ENCODE measurements at places on chromosomes 16 and 17.

DNA sequence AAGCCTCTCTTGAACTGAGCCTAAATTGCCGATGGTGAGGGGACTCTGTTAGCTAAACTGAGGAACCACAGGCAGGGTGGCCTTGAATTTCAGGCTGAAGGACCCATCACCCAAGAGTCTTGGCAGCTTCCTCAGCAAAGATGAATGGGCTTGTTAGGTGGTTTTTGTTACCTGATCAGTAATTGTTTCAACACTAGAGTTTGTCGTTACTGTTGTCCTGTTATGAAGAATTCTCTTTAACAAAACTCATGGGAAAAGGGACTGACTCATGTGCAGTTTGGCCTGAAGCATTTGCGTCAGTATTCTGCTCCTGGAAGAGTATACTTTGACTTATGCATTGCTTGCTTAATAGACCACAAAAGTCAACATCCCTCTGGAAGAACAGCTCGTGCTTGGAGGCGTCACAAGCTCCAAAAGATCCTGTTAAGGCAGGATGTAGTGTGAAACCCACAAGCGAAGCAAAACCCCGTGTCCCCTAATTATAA, 206.0 kb downstream of the IRX3 start:
- no peak for DNase-seq

DNA sequence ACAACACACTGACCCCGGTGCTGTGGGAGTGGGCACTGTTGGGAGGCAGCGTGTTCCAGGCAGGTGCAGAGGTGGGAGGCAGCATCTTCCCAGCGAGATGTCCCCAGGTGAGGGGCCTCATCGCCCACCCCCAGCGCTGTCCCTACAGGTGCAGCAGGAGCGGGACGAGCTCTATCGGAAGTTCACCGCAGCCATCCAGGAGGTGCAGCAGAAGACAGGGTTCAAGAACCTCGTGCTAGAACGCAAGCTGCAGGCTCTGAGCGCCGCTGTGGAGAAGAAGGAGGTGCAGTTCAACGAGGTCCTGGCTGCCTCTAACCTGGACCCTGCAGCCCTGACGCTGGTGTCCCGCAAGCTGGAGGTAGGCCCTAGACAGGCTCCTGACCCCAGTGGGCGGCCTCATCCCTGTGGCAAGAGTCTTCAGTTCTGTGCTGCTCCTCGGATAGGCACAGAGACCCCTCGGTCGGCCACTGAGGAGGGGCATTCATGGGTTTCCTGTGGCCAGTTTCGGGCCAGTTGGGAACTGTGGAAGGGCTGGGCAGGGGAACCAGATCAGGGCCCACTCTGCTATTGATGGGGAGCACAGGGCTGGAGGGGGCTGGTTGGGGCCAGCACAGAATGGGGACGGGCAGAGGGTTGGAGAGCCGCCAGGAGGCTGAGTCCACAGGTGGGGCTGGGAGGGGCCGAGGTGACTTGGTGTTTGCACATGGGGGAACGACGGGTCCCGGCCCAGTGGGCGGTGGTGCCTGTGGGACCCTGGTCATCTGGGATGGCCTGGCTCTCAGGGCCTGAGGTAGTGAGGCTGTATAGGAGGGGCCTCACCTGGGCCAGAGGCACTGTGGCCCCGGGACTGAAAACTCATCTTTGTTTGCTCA, 21.1 kb upstream of the DBNDD1 start:
- DNase-seq, result no peak

- no peak for DNase-seq
Measured at GRCh38 chr17:40454613-40454995, 11.4 kb downstream of the IGFBP4 start.

DNA sequence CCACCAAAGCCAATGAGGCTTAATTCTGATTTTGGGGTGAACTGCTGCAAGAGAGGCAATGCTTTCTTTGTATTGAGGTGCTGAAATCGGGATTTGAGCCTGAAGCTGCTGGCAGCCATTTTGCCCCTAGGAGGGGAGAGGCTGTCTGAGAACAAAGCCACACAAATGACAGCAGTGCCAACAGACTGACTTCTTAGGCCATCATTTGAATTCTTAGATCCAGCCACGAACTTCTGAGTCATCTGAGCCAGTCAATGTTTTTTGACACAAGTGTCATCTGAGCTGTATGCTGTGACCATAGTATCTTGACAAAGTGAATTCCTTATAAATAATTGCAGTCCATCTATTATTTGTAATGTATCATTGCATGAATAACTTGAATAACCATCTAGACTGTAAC, 29.0 kb downstream of the HYDIN start:
- no peak for DNase-seq

DNA sequence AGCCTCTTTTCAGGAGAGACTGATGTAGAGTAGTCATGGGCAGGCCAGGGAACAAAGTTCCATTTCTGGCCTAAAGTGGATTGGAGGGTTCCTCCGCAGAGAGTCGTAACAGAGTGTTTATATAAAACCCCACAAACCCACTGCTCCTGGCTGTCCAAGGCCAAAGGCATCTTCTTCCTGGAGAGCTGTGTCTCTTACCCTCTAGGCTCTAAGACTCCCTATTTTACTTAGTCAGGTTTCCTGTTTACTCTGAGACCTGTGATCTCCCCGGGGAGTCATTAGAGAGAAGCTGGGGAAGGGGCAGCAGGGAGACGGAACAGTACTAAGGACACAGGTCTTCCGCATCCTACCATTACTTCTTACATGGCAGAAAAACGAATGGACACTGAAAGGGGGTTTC, 69.5 kb downstream of the HIC1 start:
- no peak for DNase-seq

DNA sequence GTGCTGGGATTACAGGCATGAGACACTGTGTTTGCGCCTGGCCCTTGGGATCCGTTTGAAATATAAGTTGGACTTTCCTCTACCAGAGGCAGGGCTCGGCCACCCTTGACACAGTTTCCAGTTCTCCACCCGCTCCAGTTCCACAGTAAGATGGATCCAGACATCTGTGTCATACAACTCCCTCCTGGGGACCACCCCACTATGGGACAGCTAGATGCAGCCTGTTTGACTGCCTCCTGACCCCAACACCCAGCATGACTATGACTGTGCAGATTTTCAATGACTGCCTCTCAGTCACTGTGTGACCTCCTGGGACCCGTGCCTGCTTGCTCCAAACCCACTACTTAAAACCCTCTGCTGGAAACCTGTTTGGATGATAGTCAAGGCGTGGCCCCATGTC, 166.7 kb downstream of the IRF8 start:
- no peak for DNase-seq

GRCh38 chr17:862582-862981, 80.4 kb downstream of the MRM3 start:
- DNase-seq, result no peak

GRCh38 chr17:80389011-80389995, 25.7 kb upstream of the ENDOV start:
- DNase-seq, result no peak

DNA sequence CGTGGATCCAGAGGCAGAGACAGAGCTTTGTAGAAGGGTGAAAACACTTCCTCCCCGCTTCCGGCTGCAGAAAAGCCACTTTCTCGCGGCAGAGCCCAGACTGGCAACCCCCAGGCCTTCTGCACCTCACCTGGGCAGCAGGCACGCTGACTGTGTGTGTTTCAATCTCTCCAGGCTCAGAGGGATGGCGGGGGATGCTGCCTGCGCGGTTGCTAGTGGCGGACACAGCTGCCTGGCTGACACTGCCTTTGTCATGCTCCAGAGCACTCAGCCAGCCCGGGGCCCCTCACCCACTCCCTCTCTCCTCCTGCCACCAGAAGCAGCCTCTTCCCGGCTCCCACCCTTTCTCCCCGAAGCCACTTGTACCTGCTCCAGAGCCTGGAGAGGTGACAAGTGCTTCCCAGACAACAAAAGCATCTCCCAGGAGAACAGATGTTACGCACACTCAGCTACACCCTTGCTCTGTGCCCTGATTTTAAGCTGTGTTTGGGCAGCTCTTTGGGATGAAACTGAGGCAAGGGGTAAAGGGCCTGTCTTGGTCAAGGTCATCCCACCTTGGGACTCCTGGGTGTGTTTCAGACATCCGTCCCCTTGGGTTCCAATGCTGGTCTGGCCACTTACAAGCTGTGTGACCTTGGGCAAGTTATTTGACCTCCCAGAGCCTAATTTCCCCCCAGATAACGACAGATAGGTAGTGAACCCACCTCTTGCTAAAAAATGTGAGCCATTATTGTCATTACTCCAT, 9.2 kb upstream of the GLIS2 start:
- no peak for DNase-seq

DNA sequence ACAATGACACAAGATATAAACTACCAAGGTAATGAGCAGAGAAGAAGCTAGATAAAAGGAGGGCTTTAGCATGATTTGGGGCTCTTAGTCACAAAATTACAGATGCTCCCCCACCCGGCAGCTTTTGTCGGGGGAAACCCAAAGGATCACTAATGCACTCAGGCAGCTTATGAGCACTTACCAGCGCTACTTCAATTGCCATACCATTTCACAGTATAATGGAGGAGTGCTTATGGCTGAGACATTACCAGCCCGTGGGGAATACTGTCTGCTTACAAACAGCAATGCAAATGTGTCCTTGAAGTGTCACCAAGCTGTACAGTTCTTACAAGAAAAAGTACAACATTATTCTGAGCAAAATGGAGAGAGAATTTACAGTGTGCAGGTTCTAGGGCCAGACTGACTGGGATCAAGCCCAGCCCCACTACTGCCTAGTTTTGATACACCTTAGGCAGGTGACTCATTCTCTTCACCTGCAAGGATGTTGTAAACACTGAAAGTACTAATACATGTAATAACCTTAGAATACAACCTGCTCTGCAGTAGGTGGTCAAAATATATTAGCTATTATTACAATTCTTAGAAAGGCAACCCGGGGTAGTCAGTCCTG, 16.3 kb downstream of the ANKFY1 start:
- no peak for DNase-seq

GRCh38 chr17:13885953-13886889, 183.1 kb upstream of the COX10 start:
- no peak for DNase-seq

DNA sequence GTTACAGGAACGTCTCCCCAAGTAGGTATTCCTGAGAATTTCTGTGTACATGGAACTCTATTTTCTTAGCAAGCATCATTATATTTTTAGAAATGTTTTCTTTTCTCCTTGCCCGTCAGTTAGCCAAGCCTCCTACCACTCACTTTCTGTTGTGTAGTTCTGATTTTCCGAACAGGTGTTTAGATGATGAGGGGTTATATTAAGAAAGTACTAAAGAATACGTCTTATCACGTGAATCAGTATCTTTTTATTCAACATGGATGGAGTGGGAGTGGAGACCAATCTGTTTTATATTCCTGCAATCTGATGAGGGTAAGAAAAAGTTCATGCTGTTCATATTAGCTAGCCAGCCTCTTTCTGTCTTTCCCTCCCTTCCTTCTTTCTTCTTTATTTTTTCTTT, 29.4 kb downstream of the MSI2 start:
- DNase-seq, result no peak

DNA sequence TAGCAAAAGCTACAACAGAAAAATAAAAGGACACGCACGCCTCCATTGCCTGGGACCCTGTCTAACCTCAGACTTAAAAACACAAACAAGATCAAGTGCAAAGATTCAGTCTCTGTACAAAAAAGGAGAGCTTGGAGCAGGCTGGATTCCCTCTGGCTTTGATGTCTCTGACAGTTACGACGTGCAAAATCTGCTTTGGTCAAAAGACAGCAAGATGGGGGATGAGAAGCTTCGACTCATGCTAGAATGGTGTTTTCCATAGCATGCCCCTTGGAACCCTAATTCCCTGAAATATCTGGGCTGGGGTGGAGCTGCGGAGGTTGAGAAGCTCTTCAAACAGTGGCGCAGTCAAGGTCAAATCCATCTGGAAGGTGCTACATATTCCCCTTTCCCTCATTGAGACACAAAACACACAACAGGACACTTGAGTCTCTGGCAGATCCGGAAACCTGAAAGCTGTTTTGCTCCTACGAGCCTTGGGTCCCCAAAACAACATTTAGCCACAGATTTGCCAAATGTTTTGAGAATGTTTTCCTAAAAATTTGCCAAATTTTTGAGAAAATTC, 9.1 kb downstream of the MYH11 start:
- no peak for DNase-seq

DNA sequence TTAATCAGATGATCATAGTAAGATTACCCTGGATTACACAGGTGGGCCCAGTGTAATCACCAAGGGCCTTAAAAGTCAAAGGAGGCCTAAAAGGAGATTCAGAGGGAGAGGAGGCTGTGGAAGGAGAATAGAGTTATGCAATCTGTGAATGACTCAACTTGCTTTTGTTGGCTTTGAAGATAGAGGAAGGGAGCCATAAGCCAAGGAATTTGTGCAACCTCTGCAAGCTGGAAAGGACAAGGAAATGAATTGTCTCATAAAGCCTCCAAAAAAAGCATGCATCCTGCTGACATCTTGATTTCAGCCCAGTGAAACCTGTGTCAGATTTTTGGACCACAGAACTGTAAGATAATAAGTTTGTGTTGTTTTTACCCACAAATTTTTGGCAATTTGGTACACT, 109.6 kb downstream of the CNTNAP4 start:
- no peak for DNase-seq

DNA sequence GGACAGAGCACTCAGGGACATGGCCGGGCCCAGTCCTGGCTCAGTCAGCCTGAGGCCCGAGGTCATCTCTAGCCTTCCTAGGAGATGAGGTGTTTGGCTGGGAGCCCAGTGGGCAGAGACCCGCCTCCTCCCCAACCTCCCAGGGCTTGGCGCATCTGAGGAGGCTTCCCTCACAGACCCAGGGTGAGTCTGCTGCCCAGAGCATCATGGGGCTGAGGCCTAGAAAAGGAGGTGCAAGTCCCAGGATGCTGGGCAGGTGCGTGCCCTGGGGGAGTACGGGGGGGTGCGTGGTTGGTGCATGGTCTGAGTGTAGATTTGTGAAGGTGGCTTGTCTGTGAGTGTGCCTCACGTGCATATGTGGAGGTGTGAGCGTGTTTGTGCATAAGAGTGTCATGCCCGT, 4.7 kb downstream of the PDE6G start:
- DNase-seq, result no peak

- DNase-seq, result no peak
Measured at GRCh38 chr17:81160747-81161453, 4.4 kb upstream of the PVALEF start.

- no peak for DNase-seq
Measured at GRCh38 chr16:24685539-24686432, 43.7 kb upstream of the TNRC6A start.

DNA sequence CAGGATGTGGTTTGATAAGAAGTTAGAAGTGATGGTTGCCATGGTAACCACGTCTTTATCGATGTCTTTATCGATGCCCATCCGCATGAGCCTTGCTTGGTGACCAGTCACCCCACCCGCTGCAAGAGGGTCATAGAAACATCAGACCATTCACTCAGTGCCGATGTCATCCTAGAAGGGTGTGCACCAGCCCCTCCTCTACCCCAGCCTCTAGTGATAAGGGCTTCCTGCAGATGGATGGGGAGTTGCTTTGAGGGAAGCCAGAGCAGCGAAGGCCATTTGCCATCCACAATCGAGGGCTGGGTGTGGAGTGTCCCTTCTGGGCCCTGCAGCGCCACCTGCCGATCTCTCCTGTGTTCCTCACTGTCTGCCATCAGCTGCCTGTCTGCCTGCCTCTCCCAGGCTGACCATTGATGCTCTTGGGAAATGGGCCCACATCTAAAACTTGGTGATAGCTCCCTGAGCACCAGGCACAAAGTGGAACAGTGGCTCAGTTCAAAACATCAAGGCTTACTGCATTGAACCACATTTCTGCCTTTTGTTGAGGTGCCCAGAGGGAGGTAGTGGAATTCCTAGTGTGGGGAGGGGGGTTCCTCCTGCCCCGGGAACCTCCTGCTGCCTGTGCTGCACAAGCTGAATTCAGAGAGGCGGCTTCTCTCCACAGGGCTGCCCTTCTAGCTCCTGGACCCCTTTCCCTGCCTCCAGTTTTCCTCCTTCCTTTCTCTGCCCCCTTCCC, 8.9 kb downstream of the CALB2 start:
- peak; percentile 54 for DNase-seq

GRCh38 chr17:8939496-8940334, 25.8 kb downstream of the PIK3R5 start:
- DNase-seq, result peak; percentile 52

Data from T-helper 2 cell (primary cell).